Heart left ventricle (tissue), 16 donors: ENCODE measurements at places on chromosomes 1 and 21. TPM values are rescaled to one million over a fixed set of nuclear protein-coding genes. Genes with fewer than 3 reads are reported as not detected.

DNA sequence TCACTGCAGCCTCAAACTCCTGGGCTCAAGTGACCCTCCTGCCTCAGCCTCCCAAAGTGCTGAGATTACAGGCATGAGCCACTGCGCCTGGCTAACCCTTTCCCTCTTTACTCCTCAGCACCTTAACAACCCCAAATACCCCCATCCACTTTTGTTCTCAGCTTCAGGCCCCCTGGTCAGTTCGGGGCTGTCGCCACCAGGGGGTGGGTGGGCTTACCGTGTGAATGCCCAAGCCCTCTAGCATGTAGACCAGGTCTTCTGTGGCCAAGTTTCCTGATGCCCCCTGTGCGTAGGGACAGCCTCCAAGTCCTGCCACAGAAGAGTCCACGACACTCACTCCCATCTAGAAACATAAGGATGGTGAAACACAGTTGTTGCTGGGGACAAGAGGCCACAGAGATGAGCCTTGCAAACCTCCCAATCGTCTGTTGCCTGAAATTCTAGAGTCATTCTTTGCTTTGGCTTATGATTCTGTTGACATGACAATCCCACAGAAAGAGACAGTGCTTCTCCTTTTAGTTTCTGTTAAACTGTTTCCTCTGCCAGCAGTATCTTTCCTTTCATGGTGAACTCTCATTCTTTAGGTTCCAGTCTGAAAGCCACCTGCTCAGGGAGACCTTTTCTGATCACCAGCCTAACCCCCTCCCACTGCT, 3.8 kb upstream of the GALE start:
- DNase-seq: no peak

DNA sequence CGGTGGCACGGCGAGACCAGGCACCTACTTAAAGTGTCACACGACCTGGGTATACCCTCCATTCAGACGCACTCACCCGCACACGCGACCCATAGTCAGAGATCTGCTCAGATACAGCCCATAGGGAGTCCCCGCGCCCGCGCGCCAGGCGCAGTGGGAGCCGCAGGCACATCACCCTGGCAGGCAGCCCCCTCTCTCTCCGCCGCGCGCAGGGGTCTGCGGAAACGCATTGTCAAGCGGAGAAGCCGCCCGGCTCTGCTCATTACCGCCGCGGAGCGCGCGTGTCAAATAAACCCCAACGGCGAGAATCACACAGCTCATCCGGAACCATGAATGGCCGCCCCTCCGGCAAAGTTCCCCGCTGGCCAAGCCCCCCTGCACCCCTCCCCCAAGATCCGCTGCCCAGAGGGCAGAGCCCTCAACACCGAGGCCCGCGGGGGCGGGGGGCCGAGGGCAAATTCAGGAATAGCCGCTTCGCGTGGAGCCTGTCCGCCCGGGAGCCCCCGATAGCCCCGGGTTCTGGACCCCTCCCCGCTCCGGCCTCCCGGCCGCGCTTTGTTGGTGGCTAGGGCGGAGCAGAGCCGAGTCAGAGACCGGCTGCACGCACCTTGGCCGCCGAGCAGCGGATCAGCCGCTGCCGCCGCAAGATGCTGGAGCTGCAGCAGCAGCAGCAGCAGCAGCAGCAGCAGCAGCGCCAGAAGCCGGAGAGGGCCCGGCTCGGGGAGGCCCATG, 522 bp downstream of the LRP8 start:
- DNase-seq: peak; percentile 30

- DNase-seq: no peak
Observed at GRCh38 chr1:183598386-183598785, 8.1 kb upstream of the NCF2 start.

The CLEC20A gene
- not detected for total RNA-seq

The ZNF593 gene
- 13.7 TPM for total RNA-seq
